ENCODE measurements at places on chromosomes 16 and 17.

- DNase-seq = no peak
These were observed 287.6 kb upstream of the GOT2 start for GRCh38 chr16:59021751-59022150.

- no peak for DNase-seq
These were observed 51.6 kb upstream of the CORO6 start for GRCh38 chr17:29674281-29674680.

DNA sequence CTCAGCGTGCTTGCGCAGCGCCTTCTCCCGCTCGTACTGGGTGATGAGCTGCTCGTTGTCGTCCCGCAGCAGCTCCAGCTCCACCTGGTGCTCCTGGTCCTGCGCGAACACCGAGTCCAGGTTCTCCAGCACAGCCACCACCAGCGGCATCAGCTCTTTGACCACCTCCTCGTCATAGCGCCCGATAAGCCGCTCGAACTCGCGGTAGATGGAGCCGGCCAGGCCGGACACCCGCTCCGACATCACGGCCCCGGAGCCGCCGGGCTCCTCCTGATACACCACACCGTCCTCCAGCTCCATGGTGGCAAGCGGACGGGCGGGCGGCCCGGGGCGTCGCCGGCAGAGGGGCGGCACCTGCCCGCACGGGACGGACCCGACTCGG is 320 bp downstream of the SPAG9 start:
- DNase-seq = no peak

GRCh38 chr16:9112166-9112843 is 20.9 kb downstream of the HAPSTR1 start:
- DNase-seq = no peak

DNA sequence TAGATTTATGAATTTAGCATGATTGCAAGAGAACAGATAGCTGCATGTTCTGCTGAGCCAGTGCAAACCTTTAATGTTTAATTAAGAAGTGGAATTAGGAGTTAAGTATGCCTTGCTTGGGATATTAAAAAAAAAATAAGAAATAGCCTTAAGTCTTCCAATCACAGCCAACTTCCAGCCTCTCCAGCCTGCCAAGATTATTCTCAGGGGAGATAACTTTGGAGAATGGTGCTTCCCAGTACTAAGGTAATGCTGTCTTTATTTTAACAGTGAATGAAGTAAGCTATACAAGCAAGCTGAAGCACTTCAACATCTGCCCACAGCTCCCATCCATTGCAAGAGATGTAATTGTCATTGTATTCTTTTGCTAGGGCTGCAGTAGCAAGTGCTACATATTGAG is 389.5 kb upstream of the ASIC2 start:
- no peak for DNase-seq

DNA sequence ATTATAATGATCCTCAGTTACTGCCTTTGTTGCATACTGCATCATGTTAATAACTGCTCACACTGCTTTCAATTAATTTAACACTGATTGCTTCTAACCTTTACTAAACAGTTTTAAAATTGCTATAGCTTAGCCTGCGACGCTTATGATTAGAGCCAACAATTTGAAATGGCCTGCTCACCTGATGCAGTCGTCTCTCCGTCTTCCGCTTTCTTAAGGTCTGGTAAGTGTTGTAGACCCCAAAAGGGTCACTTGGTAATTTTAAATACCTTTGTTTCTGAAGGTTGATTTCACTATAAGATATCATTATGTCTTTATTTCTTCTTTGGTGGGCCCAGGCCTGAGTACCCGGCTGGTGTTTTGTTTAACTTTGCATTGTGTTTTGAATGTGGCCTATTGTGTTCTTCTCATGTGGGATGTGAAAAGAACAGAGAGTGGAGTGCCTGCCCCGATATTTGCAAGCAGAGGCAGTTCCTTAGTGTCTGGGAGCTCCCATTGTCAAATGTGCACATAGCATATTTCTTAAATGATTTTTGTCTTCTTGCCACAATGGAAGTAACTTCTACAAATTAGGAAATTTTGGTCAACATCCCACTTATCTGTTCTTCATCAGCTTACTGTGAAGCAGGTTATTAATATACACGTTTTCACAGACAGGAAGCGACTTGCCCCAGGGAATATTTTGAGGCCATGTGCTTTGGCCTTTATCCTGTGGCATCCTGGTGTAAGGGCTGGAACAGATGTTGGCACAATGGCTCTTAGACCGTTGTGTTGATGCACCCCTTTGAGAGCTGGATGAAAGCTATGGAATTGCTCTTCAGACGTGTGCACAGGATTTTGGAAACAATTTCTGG is 2.9 kb downstream of the PHKB start:
- no peak for DNase-seq

DNA sequence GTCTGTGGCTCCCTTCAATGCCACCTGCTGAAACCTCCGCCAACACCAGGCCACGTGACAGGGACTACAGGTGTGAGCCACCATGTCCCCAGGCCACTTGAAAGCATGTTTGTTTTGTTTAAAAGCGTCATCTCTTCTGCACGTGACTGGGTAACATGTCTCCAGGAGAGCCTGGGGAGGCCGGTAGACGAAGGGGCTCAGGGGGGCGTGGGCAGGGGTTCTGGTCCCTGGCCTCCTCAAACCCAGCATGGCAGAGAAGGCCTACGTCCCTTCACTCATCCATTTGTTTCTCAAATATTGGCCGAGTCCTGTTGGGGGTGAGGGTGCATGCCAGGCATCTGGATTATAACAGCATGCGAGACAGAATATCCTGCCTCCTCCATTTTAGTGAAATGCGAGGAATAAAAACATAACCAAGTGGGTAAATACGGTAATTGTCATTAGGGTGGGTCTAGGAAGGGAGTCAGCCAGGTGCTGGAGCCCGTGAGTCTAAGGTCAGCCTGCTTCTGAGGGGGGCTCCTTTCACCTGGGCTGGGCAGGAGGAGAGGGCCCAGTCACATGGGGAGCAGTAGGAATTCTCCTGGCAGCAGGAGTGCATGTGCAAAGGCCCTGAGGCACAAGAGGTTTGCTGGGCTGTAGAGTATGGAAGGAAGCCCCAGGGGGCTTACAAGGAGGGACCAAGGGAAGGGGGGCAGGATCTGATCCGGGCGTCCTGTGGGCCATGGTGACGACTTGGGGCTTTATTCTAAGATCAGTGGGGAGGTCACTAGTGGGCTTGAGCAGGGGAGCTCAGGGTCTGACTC is 26.8 kb upstream of the CIBAR2 start:
- no peak for DNase-seq

DNA sequence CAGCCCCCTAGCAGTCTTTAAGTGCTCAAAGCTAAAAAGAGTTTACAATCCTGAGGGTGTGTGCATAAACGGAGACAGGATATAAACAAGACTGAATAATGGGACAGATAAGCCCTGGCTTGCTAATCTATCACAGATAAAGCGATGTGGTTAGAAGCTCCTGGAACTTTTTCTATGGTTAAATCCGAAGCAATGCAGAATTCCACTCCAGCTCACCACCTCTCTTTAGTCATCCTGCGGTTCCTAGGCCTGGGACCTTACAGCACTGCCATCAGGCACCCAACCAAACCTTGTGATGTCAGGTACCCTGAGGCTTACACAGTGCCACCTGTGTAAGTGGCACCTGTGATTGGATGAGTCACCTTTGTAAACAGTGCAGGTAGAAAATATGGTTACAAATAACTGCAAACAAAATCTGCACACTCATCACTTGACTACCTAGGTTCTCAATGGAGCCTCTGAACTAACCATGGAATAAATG is 31.5 kb upstream of the B4GALNT2 start:
- no peak for DNase-seq

DNA sequence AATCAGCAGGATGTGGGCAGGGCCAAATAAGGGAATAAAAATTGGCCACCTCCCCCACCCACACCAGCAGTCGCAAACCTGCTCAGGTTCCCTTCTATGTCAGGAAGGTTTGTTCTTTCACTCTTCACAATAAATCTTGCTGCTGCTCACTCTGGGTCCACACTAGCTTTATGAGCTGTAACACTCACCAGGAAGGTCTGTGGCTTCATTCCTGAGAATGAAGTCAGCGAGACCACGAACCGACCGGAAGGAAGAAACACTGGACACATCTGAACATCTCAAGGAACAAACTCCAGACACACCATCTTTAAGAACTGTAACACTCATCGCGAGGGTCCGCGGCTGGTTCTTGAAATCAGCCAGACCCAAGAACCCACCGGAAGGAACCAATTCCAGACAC is 115.5 kb upstream of the TBX2 start:
- no peak for DNase-seq

GRCh38 chr16:64167936-64168335 is 953.9 kb downstream of the CDH11 start:
- DNase-seq = no peak

- DNase-seq = no peak
These were observed 984 bp downstream of the CENPV start for GRCh38 chr17:16352303-16352666.

- no peak for DNase-seq
These were observed 9.5 kb upstream of the DHRS13 start for GRCh38 chr17:28912281-28912937.

DNA sequence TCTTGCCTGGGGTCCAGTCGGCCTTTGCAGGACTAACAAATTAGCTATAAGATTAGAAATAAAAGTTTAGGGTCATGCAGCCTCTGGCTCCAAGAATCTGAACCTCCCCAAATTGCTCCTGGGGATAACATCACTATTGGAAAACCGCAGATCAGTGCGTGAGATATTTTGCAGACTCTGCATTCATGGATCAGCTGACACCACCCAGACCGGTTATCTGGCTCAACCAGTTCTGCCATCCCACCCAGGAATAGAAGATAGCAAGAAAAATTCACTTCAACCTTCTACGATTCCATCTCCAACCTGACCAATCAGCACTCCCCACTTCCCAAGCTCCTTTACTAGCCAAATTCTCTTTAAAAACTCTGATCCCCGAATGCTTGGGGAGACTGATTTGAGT is 4.3 kb upstream of the PGS1 start:
- no peak for DNase-seq

DNA sequence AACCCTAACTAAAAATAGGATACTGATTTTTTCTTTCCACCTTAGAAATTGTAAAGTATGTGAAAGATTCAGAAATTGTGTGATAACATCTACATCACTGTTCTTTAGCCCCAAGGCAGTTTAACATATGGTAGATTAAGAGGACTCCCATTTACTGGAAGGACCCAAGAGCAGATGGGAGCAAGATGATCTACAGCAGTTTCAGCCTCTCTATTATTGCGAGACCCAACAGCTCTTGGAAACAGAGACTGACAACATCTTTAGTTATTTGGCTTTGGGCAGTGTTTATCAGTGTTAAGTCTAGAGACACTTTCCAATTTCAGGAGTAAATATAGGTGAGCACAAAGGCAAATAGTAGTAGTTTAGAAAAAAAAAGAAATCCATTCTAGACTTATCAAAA is 124.9 kb upstream of the CORO6 start:
- no peak for DNase-seq

- DNase-seq = no peak
These were observed 13.8 kb downstream of the IGSF6 start for GRCh38 chr16:21638573-21638975.

GRCh38 chr16:28168991-28169554 is 42.7 kb downstream of the XPO6 start:
- DNase-seq = no peak

DNA sequence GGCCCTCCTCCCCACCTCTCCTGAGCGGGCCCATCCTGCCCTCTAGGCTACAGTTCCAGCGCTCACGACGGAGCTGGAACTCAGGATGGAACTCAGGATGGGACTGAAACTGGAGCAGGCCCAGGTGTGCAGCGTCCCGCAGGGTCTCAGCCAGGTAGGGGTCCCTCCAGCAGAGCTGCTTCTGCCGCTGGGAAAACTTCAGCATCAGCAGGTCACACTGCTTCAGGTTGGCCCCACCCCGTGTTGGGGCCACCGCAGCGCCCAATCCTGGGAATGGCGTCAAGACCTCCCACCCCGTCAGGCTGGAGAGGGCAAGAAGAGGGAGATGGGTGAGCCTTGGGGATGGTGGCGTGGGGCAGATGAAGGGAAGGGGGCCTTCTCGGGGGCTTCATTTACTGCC is 62.6 kb upstream of the TMEM97 start:
- DNase-seq = no peak

GRCh38 chr17:1779571-1780131 is 17.8 kb downstream of the SERPINF1 start:
- DNase-seq = no peak

- DNase-seq = no peak
These were observed 7.3 kb upstream of the LHX1 start for GRCh38 chr17:36929851-36930582.

DNA sequence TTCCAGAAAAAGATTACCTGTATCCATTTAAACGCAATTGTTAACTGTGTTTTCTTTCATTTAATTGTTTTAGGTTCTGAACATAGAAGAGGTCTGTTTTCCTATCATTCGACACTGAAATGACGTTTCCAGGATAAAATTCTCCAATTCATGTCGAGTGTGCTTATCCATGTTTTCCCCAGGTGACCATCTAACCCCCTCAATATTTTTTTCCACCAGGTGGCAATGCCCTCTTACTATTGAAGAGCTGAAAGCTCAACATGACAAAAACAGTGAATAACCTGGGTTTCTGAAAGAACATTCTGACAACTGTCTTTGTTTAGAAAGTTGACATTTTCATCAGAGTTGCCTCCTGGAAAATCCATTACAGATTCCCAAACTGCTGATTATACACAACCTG is 948.7 kb downstream of the KCNJ2 start:
- no peak for DNase-seq

- DNase-seq = no peak
These were observed 188.8 kb upstream of the FOXF1 start for GRCh38 chr16:86321491-86321890.

DNA sequence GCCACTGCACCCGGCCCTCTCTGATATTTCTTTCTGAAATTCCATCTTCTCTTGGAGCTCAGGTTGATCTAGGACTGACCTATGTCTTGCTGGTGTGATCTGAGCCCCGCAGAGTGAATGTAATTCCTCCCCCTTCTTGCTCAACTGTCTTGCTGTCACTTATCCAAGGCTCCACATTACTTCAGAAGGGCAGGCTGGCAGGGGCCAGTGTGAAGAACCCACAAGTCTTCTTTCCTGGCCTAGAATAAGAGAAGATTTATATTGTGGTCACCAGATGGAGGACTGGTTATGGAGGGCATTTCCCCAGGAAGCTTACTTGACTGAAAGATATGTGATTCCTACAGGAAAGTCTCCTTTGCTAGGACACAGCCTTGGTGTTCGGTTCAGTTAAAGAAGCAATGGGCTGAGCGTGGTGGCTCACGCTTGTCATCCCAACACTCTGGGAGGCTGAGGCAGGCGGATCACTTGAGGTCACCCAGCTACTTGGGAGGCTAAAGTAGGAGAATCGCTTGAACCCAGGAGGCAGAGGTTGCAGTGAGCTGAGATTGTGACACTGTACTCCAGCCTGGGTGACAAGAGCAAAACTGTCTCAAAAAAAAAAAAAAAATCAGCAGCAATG is 13.4 kb downstream of the ITGAL start:
- no peak for DNase-seq

DNA sequence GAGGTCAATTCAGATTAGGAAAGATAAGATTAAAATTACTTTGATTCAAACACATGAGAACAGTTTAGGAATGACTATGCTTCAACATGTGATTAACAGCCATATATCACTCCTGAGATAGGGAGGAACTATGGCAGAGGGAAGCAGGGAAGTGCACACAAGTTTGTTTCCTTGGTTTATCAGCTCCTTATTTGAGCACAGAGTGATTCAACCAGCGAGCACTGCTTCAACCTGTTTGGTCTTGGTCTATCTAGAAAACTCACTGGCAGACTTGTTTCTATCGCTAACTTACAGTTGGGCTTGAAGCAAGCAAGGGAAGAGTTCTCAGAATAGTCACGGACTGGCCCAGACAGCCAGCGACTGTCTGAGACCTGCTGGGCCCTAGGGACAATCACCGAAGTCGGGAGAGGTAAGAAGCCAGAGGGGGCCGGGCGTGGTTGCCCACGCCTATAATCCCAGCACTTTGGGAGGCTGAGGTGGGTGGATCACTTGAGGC is 23.5 kb downstream of the TUBG1 start:
- no peak for DNase-seq

GRCh38 chr17:27892542-27892865 is 661 bp downstream of the LYRM9 start:
- no peak for DNase-seq

Measured in stimulated activated CD8-positive, alpha-beta memory T cell treated with anti-CD3 and anti-CD28 coated beads, Interleukin-4, amount 100 ng/mL, for 1 hour (primary cell).